ENCODE measurements at places on chromosomes 3 and 15.

DNA sequence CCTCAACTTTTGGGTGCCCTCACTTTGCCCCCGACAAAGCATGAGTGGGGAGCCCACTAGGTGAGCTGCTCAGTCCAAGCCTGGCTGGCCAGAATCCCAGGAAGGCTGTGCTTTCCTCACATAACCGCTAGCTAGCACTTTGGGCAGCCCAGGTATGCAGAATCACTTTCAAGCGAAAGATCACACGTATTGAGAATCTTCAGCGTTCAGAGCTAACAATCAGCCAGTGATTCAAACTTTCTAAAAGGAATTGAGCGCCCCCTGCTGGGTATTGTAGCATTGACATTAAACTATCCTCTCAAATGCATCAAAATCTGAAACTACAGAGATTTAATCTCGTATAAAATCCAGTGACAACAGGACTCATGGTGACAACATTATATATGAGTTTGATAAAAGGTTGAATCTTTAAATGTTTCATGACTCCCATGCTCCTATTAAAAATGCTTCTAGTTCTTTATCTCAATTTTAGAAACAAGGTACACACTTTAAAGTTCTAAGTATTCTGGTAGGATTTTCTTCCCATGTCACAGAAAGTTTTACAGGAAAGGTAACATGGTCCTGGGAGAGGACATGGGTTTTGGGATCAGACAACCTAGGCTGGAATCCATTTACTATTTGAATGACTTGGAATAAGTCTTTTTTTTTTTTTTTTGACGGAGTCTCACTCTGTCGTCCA lies 11.8 kb downstream of the ANAPC13 start:
- peak; percentile 82 for DNase-seq

DNA sequence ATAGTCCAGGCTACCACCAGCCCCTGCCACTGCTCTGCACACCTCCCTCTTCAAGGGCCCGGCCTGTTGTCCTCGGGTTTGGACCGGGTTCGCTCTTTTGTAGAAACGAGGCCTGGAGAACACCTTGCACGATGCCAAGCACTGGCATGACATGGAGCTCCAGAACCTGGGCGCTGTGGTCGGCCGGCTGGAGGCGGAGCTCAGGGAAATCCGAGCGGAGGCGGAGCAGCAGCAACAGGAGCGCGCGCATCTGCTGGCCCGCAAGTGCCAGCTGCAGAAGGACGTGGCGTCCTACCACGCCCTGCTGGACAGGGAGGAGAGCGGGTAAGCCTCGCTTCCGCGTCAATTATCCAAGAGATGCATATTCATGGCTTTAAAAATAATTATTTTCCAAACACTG lies 72.4 kb downstream of the BFSP2 start:
- DNase-seq: no peak

GRCh38 chr3:159855599-159856346 lies 132.9 kb upstream of the IL12A start:
- DNase-seq: no peak

DNA sequence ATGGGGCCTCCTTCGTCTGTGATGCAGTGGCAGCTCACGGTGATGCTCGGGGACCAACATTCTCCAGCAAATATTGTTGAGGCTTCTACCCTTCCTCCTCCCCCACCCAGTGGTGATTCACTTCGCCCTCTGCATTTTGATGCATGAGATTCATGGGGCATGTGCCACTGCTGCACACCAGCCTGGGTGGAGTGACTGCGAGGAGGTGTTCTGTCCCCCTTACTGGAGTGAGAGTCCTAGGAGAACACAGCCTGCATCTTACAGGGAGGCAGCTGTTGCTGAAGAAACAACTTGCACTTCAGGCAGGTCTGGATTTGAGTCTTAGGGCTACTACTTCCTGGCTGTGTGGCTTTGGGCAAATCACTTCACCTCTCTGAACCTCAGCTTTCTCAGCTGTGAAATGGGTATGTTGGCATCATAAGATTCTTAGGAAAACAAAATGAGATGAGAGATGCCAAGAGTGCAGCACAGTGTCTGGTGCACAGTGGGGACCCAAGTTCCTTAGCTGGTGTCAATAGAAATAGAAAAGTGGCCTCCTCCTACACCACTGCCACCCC lies 10.2 kb upstream of the SKOR1 start:
- no peak for DNase-seq

DNA sequence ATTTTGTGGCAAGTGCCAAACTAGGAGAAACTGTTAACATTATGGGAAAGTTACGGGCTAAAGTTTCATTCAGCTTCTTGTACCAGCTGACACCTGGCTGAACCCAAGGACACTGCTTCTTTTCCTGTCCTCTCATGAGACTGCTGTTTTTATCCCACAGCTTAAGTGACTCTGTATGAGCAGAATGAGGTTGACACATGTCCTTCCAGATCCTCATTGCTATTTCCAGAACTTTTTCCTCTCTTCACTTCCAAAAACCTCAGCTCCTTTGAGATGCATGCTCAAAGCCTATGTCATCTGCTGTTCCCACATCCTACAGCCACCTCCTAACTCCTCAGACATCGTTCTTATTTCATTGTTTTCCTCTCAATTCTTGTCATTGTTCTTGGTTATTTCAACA lies 183.6 kb downstream of the DCLK3 start:
- no peak for DNase-seq

DNA sequence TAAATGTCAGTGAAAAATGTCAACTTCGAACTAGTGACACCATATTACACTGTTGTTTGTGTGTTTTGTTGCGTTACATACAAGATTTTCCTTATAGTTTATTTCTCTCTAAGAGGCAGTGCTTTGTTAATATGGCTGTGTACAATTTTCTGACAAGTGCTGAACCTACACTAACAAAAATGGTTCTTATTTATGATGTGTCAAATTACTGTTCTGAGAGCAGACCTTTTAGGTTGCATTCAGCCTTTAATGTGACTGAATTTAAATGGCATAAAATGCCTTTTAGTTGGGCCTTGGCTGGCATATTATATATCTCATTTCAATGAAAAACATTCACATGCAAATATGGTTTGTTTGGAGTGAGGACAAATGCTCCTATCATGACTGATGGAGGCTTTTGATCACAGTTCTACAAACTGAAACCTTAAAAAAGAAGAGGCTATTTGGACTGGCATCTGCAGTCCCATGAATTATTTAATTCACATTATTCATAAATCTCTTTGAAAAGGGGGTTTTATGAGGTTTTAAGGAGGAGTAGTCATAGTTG lies 750.6 kb downstream of the CADM2 start:
- no peak for DNase-seq

GRCh38 chr3:124250053-124250452 lies 258.1 kb upstream of the ROPN1 start:
- no peak for DNase-seq

- no peak for DNase-seq
Observed at GRCh38 chr3:121661376-121661775, 673 bp upstream of the HCLS1 start.

DNA sequence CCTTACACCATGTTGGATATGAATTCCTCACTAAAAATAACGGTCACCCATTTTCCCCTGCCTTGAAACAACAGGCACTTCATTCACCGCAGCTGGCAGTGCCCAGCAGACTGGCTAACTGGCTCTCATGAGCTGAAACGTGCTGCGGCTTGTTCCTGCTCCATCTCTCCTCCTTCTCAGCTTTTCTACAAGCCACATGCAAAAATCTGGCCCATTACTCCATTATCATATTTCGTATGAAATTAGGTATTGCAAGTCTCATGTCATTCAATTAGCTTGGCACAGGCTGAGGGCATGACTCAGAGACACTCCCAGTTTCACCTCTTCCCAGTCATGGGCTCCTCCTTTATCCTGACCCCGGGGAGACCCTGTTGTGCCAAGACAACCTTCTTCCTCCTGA lies 60.0 kb downstream of the MAGEF1 start:
- DNase-seq: no peak

- no peak for DNase-seq
Observed at GRCh38 chr3:71606582-71606981, 23.1 kb upstream of the FOXP1 start.

DNA sequence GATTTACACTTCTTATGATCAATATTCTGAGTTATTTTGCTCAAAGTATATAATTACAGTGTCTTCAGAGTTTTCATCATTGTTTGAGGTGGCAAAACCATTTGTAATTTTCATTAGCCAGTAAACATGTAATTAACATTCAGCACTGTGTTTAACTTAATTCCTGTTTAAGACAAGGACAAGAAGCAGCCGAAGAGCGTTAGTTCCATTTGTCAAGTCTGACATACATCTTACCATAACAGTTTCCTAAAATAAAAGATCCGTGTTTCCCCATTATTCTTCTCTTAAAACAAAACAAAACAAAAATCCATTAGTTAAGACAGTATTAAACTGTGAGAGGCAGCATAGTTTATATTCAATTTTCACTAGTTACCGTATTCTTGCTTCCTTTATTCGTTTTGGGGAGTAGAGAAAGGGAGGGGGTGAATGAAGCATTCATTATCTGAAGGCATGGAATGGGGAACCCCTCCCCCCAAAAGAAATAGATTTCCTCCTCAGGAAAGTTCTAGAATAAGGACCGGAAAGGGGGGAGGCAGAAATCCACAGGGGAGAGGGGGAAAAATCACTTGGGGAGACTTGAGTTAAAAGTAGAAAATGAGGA lies 5.5 kb upstream of the NR2F2 start:
- DNase-seq: no peak

DNA sequence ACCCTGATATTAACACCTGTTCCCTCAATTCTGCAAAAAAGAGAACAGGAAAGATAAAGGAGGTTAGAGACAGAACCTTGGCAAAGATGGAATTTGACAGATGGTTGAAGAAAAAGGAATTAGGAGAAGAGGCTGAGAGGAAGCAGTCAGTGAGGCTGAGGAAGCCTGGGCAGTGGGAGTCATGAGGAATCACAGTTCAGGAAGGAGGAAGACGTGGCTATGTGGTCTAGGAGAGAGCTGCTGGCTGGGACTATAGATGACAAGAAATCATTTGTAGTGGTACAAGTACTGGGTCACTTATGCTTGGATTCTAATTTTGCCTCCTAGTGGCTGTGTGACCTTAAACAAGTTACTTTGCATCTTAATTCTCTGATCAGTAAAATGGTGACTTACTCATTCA lies 49.0 kb downstream of the LARS2 start:
- no peak for DNase-seq

- DNase-seq: no peak
Observed at GRCh38 chr15:60720493-60721256, 241.7 kb upstream of the ICE2 start.

- no peak for DNase-seq
Observed at GRCh38 chr3:157125101-157125500, 34.8 kb downstream of the CCNL1 start.

- DNase-seq: peak; percentile 76
Observed at GRCh38 chr3:111803123-111803593, 55.9 kb upstream of the PHLDB2 start.

- DNase-seq: no peak
Observed at GRCh38 chr3:9911863-9912262, 5.0 kb upstream of the IL17RC start.

DNA sequence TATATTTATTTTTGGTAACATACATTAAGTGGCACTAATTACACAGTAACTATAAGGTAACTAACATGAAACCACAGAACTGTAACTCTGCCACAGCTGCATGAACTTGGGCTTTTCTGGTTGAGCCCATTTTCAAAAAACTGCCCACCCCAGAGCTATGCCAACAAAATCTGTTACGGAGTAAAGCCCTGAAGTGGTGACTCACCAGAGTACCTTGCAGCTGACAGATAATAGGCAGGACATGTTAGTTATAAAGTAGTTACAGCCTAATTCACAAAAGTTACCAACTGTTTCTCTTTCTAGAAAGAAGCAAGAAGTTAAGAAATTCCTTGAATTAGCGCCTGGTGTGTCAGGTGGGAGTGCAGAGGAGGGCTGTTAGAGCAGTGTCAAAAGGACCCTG lies 1.5 kb upstream of the GPX1 start:
- no peak for DNase-seq

DNA sequence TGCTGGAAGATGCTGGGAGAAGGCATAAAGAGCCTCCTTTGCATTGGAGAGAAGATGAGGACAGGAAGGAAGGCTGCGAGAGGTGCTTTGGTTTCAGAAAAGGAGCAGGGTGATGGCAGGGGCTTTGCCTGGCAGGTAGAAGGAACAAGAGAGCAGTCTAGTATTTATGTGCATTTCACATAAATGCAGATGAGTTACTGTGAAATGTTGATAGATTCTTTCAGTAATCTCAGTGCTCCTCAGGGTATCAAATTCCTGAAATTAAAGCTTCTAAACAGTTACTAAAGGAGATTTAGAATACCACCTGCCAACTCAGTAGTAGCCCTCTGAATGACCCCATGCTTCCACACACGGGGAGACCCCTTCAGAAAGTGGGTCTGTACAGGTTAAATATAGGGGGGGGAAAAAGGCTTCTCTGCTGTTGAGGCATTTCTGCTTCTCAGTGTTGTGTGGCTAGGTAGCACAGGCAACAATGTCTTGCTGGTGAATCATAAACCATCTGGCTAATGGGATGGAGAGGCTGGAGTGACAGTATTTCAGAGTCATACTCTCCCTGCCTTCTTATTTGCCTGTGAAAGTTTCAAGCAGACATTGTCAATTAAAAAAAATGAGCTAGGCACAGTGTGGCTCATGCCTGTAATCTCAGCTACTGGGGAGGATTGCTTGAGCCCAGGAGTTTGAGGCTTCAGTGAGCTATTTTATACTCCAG lies 14.3 kb upstream of the FBXL22 start:
- DNase-seq: no peak

GRCh38 chr3:115164374-115165221 lies 17.5 kb upstream of the ZBTB20 start:
- no peak for DNase-seq

DNA sequence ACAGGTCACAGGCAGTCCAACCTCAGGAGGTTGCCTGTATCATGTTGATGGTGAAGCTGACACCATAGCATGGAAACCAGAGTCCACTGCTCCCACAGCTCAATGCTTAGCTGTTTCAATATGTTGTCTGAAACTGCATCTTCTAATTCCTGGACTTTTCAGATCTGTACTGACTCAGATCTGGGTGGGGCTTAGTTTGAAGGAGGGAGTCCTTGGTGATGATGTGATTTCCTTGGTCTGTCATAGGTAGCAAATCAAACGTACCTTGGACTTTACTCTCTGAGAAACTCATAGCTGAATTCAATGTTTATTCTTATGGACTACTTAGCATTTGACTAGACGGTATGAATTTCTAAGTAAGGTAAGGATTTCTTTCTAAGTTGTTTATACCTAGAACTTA lies at the start of gene HHLA2:
TSS of gene HHLA2 (plus strand) at position 310 of the 400 bp plus-strand sequence. CDS start 55,266 bp downstream, outside the sequence.
- no peak for DNase-seq

GRCh38 chr3:27046351-27046750 lies 322.8 kb downstream of the NEK10 start:
- peak; percentile 46 for DNase-seq

DNA sequence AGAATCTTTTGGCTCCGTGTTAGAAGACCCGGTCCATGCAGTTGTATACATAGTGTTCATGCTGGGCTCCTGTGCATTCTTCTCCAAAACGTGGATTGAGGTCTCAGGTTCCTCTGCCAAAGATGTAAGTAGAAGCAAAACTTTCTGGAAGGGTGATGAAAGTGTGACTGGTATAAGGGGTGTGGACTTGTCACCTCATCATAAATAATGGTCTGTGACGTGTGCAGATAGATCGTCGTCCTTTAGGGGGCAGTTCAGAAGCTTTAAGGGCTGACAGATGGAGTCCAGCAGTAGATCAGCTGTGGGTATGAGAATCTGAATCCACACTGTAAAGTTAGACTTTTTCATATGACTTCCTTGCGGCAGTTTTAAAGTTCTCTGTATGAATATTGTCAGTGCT lies 15.3 kb downstream of the SEC61A1 start:
- no peak for DNase-seq

- no peak for DNase-seq
Observed at GRCh38 chr15:38853608-38854007, 289.0 kb upstream of the RASGRP1 start.

GRCh38 chr3:161371441-161372320 lies at the start of gene SPTSSB:
Gene SPTSSB, minus strand, starts transcription at chr3:161371517. Its CDS starts 25,194 bp downstream, at chr3:161346323.
- peak; percentile 74 for DNase-seq

- DNase-seq: no peak
Observed at GRCh38 chr3:15355086-15355485, 22.7 kb upstream of the SH3BP5 start.

All from lung (tissue), 17 donors.